ENCODE measurements at places on chromosomes 4 and X.

DNA sequence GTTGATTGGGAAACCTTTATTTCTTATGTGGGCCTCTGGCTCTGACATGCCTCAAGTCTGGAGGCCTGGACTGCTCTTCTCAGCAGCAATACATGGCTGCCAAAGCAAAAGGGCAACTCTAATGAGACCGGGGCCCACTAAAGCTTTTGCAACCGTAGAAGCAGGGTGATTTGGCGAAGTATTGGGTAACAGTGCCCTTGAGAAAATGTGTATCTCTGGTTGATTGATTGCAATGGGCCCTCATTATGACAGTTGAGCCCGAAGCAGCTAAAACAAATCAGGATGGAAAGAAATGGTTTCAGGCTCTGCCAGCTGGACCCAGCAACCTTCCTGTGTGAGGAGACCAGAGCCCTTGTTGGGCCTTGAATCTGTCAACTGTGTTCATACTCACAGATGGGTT lies 73.4 kb downstream of the CLCN4 start:
- DNase-seq, result no peak

GRCh38 chr4:89216866-89217265 lies 90.7 kb downstream of the GPRIN3 start:
- DNase-seq, result no peak

- DNase-seq, result peak; percentile 29
Observed at GRCh38 chr4:48112017-48112667, 21.9 kb downstream of the TXK start.

GRCh38 chrX:84735025-84735424 lies 232.8 kb upstream of the HDX start:
- DNase-seq, result no peak

- DNase-seq, result no peak
Observed at GRCh38 chr4:16977081-16977480, 78.6 kb upstream of the LDB2 start.

DNA sequence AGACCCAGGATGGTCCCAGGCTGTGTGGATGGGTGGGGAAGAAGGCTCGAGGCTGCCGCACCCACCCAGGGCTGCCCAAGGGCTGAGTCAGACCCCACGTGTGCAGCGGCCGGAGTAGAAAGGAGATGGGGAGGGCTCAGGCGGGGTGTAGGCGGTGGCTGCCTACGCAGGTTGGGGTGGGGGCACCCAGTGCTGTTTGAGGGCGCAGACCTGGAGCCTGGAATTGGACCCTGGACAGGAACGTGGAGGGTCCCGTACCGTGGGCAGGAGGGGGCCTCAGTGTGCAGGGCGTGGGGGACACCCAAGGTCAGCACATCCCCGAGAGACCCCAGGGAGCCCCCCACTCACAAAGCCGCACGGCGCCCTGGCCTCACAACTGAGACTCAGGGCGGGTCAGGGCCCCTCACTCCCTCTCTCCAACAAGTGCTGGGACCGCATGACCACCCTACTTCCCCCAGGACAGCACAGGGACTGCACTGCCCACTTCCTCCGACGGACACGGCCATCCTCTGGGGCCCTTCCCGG lies 79.9 kb downstream of the FAM53A start:
- DNase-seq, result no peak

DNA sequence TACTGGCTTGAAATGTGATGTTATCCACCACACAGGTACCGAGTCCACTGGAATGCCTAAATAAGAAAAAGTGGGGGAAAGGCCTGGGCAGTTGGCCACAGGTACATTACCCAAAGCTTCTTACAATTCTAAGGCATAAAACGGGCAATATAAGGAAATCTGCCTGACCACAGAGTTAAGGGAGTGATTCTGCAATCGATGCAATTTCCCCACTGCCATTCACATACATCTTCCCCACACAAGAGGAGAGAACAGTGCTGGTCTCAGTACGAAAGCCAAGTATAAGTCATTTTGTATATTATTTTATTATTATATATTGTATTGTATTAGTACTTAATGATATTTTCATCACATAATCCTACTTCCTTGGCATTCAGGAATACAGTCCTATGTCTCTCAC lies 30.6 kb downstream of the RFC1 start:
- no peak for DNase-seq

GRCh38 chr4:152540293-152540674 lies 4.4 kb upstream of the FBXW7 start:
- DNase-seq, result no peak

DNA sequence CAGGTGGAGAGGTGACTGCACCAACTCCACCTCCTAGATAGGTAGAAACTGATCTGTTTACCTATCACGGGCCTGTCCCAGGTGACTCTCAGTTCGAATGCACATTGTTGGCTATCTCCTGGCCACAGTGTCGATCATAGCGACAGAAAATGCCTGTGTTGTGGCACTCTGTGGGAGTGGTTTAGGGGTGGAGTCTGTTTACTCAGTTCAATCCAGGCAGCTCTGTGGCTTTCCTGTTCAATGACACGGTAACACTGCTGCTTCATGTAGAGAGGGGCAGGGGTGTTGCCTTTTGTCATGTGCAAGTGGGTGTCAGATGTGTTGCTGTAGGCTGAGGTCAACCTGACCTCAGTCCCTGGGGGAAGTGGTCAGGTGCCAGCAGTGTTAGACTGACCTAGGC lies 1602.4 kb downstream of the TECRL start:
- no peak for DNase-seq

- DNase-seq, result no peak
Observed at GRCh38 chr4:78119698-78120097, 62.6 kb downstream of the FRAS1 start.

DNA sequence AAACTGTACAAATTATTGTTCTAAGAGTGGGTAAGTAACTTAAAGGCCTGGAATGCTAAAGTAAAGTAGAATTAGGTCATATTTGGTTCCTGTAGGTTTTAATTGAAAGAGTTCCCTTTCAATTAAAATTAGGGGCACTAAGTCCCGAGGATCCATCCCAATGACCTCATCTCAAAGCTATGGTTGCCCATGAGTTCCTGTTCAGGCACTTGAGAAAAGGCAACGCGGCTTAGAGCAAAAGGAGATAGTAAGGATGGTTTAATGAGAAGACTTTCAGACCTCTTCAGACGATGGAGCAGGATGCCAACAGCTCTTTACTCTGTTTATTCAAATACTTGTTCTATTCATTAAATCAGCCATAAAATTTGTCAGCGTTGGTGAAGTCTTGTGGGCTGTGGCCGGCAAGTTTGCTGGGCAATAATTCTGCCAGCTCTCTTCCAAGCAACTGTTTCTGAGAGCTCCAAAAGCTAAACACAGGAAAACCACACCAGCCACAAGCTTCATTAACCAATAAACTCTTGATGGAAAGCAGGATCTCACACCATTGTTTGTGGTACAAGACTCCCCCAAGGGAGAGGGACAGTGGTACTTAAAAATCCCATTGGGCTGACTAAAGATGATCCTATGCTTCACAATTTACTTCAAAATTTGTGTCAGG lies 167.4 kb downstream of the COL4A6 start:
- no peak for DNase-seq

- DNase-seq, result no peak
Observed at GRCh38 chr4:183909801-183910200, 4.7 kb downstream of the STOX2 start.

DNA sequence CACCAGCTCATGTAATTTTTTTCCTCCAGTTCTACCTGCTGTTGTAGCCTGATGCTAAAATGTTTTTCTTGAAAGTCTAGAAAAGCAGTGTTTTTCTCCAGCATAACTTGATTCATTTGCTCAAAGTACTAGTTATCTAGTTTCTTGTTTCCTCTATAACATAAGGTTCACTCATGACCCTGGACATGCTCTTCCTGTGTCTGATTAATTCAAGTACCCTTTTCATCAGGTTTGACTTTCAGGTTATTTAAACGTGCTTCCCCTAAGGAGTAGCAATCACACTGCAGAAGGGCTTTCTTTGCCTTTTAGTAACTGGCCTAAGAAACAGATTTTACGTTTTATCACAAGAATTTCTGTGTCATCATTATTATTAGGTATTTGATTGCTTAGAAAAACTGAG lies 66.8 kb upstream of the EGFL6 start:
- DNase-seq, result no peak

DNA sequence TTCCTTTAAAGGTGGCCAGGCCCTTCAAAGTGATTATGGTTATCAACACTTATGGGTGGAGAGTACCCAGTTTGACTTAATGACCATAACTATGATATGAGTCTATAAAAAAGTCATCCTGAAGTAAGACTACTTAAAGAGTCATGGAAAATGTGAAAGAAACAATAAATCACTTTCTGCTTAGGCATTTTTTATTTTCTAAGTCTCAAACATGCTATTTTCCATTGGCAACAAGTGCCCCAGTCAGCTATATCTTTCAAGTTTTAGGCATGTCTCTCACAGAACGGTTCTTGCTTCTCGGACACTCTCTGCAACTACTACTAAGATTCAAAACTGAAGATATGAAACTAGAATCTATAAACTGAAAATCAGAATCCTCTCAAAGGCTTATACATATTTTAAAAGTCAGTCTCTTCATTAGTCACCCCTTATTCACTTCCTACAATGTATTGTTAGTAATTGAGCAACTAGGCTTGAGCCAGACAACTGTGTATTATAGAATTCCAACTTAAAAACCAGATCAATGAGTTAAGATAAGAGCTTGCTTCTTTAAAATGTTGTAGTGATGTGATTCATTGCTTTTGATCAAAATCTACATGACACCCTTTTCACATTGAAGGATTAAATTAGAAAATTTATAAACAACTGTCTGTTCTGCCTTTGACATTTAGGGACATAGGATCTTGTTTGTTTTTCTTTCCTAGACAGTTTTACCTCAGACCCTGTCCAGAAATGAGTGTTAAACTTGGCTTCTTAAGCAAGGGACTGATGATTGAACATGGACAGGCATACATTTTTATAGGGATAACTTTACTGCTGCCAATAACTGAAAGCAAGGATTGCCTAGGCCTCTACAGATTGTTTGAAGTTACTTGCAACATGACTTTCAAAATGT lies 2.9 kb downstream of the ANTXR2 start:
- DNase-seq, result no peak

All from HS-27A (cell line).